ENCODE measurements at places on chromosomes 6 and 20.

DNA sequence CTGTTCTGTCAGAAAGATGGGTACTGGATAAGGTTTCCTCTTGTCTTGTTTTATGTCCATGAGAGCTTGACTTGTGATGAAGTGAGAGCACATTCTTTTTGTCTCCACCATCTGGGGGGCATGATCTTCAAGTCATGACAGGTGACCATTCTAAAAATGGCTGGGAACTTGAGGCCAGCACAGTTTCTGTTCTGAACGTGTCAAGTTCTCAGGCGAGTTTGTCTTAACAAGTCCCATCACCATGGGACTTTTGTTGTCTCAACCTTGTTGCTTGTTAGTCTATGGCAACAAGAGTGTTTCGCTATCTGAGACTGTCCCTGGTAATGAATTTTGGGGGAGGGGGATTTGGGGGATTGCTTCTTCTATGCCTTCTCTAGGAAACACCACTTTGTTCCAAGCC lies 25.6 kb upstream of the ENPP4 start:
- H3K36me3 ChIP-seq, result no peaks in the 10 kb centered on the region
- H3K4me1 ChIP-seq, result no peaks in the 10 kb centered on the region
- no peak for DNase-seq
- H3K27me3 ChIP-seq, result no peaks in the 10 kb centered on the region
- no peak overlapping the region for H3K4me3 ChIP-seq

DNA sequence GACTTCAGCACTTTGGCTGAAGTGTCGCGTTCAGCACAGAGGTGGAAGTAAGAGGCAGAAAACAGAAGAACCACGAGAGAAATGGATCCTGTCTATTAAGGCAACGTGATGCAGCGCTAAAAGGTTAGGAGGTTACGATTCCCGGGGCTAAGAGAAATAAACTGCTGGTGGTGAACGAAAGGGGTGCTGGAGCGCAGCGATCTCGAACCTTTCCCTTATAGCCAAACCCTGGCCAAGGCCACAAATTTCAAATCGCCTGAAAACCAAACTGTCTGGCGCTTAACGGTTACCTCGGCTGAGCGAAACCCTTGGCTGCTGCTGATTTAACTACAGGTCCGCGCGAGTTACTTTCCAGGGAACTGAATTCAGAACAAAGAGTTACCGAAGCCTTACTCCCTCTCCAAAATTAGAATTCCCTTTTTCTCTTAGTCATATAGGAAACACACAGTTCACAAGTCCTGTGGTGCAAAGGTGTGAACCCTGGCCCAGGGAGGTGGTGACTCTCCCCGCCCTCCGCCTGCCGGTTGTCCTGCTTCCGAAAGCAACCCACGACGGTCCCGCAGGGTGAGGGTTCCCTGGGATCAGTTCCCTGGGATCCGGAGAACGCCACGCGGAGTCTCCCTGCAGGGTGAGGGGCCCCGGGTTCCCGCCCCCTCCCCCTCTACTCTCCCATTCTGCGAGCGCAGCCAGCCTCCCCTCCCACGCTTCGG lies 1.3 kb upstream of the SLC35D3 start:
- peak overlapping the region; percentile 58 for H3K4me3 ChIP-seq
- H3K4me1 ChIP-seq, result peaks cover 38% of the 10 kb centered on the region
- H3K36me3 ChIP-seq, result no peaks in the 10 kb centered on the region
- peaks cover 39% of the 10 kb centered on the region for H3K27me3 ChIP-seq
- no peak for DNase-seq

- no peaks in the 10 kb centered on the region for H3K4me1 ChIP-seq
- H3K4me3 ChIP-seq, result no peak overlapping the region
- DNase-seq, result no peak
- H3K36me3 ChIP-seq, result no peaks in the 10 kb centered on the region
- H3K27me3 ChIP-seq, result no peaks in the 10 kb centered on the region
These were observed 37.0 kb downstream of the BCKDHB start for GRCh38 chr6:80143419-80143937.

DNA sequence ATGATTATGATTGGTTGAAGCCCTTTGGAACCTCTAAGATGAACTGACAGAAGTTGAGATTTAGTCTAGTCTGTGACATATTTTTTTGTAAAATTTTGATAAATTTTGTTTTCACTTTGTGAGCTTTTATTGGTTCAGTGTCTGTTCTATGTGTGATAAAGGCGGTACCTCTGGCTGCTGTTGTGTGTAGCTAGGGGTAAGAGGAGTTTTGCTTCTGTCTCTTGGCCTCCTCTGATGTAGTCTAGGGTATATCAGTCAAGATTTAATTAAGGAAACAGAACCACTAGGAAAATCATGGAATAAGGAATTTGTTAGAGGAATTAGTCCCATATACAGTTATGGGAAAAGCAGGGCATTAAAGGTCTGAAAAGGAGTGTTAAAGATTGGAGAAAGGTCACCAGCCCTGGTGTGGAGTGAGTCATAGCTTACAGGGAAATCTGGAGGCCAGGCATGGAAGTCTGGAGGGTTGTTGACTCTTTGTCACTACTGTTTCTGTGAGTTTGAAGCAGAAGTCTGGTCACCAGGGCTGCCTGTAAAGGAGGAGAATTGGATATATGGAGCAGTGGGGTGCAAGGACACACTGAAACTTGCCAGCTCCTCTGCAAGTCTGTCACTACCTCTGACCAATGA lies 28.5 kb downstream of the CDC5L start:
- peaks cover 3% of the 10 kb centered on the region for H3K4me1 ChIP-seq
- H3K27ac ChIP-seq, result no peak overlapping the region
- no peak overlapping the region for H3K4me3 ChIP-seq
- H3K27me3 ChIP-seq, result no peaks in the 10 kb centered on the region
- H3K36me3 ChIP-seq, result peaks cover 63% of the 10 kb centered on the region
- DNase-seq, result no peak

DNA sequence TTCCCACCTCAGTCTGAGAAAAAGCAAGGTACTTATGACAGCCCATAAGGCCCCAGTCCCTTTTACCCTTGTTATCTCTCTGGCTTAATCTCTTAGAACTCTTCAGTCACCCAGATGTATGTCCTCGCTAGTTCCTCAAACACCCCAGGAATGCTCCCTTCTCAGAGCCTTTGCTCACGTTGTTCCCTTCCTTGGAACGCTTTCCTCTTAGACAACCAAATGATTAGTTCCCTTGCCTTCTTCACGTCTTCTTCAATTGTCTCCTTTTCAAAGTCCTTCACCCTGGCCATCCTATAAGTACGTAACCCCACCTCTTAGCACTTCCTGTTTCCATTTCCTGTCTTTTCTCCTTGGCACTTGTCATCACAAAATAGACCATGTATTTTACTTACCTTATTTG lies 1.1 kb upstream of the APOBEC2 start:
- peaks cover 7% of the 10 kb centered on the region for H3K4me1 ChIP-seq
- no peaks in the 10 kb centered on the region for H3K27me3 ChIP-seq
- no peaks in the 10 kb centered on the region for H3K36me3 ChIP-seq

- H3K4me1 ChIP-seq, result no peaks in the 10 kb centered on the region
- no peak overlapping the region for H3K4me3 ChIP-seq
- no peak overlapping the region for H3K27ac ChIP-seq
- DNase-seq, result no peak
These were observed 91.0 kb upstream of the MEI4 start for GRCh38 chr6:77561768-77562314.

- H3K27me3 ChIP-seq, result no peaks in the 10 kb centered on the region
- H3K27ac ChIP-seq, result no peak overlapping the region
- no peaks in the 10 kb centered on the region for H3K4me1 ChIP-seq
- no peak for DNase-seq
- no peaks in the 10 kb centered on the region for H3K36me3 ChIP-seq
These were observed 58.2 kb upstream of the RNGTT start for GRCh38 chr6:89021629-89022028.

- DNase-seq, result no peak
- H3K27me3 ChIP-seq, result no peaks in the 10 kb centered on the region
- no peaks in the 10 kb centered on the region for H3K36me3 ChIP-seq
These were observed 209.8 kb downstream of the TFAP2A start for GRCh38 chr6:10205120-10205519.

- no peak for DNase-seq
- no peaks in the 10 kb centered on the region for H3K4me1 ChIP-seq
- no peak overlapping the region for H3K27ac ChIP-seq
- no peaks in the 10 kb centered on the region for H3K36me3 ChIP-seq
These were observed 89.4 kb upstream of the TNFAIP3 start for GRCh38 chr6:137777687-137778075.

GRCh38 chr6:27757307-27757706 lies 154.9 kb downstream of the OR2B2 start:
- H3K36me3 ChIP-seq, result no peaks in the 10 kb centered on the region
- peak; percentile 13 for DNase-seq
- peaks cover 7% of the 10 kb centered on the region for H3K4me1 ChIP-seq
- no peaks in the 10 kb centered on the region for H3K27me3 ChIP-seq

- no peak for DNase-seq
- H3K27ac ChIP-seq, result no peak overlapping the region
- H3K27me3 ChIP-seq, result no peaks in the 10 kb centered on the region
- H3K4me3 ChIP-seq, result no peak overlapping the region
These were observed 30.6 kb upstream of the MYLK2 start for GRCh38 chr20:31788578-31788977.

GRCh38 chr20:58875541-58876134 lies 23.1 kb downstream of the GNAS start:
- no peak for DNase-seq
- H3K4me3 ChIP-seq, result no peak overlapping the region
- peaks cover 8% of the 10 kb centered on the region for H3K4me1 ChIP-seq
- no peaks in the 10 kb centered on the region for H3K27me3 ChIP-seq
- H3K36me3 ChIP-seq, result no peaks in the 10 kb centered on the region

Data from effector memory CD4-positive, alpha-beta T cell (primary cell).